ENCODE measurements at places on chromosomes 3 and 15.
A peak's percentile ranks its signal among the peaks of the same experiment; 100 is the strongest.

- DNase-seq = peak; percentile 35
Measured at GRCh38 chr15:90106522-90107117, 4.4 kb upstream of the IDH2 start.

DNA sequence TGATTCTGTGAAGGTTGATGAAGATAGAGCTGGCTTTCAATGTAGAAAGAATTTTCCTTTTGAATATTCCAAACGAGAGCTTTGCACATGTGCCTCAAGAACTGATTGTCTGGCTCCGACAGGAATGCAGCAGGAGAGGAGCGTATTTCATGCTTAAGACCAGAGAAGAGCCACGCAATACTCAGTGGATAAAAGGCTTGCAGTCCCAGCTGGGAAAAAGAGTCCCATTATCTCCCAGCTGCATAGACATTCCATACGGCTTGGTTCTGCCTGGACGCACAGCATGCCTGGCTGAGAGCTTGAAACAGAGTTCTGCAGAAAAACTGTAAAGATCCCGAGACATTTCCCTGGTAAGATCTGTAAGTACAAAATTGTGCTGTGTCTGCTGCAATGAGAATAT lies at the start of gene CNTN6:
Gene CNTN6, plus strand, starts transcription at position 254 of the 400 bp plus-strand sequence. CDS start 54,985 bp downstream, outside the sequence.
- DNase-seq = no peak

DNA sequence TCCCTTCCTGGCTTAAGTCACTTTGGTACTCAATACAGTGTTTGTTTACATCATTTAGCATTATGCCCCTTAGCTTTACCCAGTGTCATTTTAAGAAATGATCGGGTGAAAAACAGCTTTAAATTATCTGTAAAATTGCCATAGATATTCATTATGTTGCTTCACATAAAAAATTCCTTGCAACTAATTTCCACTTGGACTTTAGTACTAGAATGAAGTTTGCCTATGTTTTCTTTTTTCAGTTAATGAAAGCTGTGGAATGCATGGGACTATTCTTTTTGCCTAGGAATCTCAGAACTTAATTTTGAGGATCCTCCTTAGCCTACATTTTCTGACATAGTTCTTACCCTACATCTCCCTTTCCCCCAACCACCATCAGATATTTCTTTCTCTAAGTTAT lies 38.4 kb downstream of the CCNL1 start:
- DNase-seq = no peak

GRCh38 chr3:154095832-154096421 lies 25.3 kb upstream of the ARHGEF26 start:
- no peak for DNase-seq

GRCh38 chr15:33678602-33679001 lies 289.7 kb upstream of the CHRM5 start:
- DNase-seq = no peak

DNA sequence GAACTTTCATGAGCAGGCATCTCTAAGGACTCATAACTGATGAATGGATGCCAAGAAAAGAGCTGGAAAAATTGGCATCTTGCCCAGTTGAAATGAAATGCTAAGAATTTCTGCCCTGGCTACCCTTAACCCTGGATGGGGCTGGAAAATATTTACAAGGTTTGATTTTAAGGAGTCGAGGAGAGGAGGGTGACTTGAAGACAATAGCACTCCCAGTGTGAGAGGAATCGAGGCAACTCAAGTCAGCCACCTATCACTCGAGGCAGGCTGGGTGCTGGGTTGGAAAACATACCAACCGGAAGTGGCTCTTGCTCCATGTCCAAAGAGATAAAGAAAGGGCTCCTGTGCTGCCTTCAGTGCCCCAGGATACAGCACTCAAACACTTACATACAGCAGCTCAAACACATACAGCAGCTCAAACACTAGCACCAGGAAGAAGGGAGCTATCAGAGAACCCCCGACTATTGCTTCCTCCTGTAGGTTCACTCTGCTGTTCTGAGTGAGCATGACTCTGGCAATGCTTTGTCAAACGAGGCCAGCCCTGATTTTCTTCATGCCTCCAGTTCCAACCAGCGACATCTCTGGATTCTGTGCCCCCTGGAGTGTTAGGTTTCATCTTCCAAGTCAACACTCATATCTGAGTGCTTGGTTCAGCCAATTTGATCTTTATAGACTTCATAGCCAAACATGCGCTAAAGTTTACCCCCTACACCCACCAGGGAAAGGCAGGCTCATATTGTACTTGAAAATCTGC lies 4.9 kb downstream of the PRICKLE2 start:
- DNase-seq = peak; percentile 56

DNA sequence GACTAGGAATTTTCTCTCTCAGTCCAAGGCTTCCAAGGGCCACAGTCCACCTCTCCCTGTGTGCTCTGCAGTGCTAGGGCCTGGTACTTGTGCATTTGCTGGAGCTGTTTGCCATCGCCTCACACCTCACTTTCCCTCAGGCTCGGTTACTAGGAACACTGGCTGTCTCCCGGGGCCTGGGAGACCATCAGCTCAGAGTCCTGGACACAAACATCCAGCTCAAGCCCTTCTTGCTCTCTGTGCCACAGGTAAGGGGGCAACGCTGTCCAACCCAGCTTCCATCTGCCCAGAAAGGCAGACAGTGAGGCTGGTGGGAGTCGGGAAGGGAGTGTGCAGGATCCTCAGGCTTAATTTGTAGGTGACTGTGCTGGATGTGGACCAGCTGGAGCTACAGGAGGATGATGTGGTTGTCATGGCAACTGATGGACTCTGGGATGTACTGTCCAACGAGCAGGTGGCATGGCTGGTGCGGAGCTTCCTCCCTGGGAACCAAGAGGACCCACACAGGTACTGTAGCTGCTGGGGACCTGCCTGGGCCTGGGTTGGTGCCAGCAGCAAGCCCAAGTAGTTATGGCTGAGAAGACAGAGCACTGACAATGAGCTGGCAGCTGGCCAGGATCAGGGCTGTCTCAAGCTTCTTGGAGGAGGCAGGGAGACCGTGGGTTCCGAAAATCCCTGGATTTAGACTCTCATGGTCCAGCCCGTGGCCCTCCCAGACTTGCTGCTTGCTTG lies 3.4 kb downstream of the PPM1M start:
- no peak for DNase-seq

DNA sequence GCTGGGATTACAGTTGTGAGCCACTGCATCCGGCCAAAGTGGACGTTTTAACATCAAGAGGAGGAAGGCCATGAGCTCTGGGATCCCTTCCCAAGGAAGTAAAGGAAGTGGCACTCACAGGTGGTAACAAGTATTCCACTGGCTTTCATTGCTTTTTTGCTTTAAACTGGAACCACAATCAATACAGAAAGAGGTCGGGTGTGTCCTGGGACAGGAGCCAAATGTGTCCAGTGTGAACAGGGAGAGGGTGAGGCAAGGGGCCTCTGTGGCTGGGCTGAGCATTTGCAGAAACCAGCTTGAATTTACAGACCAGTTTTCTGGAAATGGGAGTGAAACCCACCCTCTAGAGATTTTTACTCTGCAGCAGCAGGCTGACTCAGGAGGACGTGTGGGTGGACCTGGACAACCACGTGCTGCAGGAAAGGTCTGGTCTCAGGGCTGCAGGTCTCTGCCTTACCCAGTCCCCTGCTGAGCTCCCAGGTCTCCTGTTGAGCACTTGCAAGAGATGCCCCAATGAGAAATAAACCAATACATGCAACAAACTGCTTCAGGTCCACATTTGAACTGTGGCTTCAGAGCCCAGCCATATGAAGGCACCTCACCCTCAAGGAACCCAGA lies 42.8 kb upstream of the TMEM115 start:
- no peak for DNase-seq

DNA sequence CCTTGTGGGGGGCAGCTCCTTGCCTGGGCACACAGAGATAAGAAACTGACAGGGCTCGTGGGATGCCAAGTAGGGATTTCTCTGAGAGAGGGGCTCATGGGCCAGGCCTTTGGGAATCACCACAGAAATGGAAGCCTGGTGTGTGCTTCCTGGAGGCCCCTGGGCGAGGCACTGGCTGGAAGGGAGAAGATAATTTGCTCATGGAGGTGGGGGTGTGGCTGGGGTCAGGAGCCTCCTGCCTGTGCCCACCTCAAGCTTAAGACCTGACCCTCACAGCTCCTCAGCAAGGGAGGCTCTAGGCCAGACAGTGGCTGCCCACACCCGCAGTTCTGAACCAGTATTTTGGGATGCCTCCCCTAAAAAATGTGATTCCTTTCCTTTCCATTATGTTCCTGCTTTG lies 16.9 kb upstream of the CPNE9 start:
- no peak for DNase-seq

DNA sequence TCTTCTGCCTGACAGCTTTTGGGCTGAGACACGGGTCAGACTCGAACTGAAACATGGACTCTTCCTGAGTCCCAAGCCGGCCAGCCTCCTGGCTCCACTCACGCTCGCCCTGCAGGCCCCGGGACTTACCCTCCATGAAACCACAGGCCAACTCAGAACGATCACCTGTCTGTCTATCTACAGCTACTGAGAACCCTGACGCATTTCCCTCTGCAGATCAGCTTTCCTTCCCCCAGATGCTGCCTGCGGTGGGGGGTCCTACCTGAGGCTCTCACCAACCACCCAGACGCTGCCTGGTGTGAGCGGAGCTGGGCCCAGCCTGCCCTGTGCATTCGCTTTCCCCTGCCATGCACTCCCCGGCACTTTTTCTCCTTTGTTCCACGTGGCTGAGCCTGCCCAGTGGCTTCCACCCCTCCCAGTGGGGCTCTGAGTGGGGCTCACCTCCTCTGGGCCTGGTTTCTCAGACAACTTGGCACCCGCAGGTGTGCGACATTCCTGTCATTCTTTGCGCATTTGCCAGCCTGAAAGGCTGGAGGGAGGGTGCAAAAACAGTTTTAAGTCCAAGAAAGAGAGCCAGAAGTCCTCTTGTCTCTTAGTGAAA lies 60.2 kb downstream of the PLXNA1 start:
- no peak for DNase-seq

GRCh38 chr15:80456517-80457492 lies 52.6 kb downstream of the ARNT2 start:
- no peak for DNase-seq

- DNase-seq = peak; percentile 22
Measured at GRCh38 chr3:54970895-54971294, 43.0 kb upstream of the LRTM1 start.

- DNase-seq = no peak
Measured at GRCh38 chr3:194606163-194606562, 27.1 kb downstream of the TMEM44 start.

DNA sequence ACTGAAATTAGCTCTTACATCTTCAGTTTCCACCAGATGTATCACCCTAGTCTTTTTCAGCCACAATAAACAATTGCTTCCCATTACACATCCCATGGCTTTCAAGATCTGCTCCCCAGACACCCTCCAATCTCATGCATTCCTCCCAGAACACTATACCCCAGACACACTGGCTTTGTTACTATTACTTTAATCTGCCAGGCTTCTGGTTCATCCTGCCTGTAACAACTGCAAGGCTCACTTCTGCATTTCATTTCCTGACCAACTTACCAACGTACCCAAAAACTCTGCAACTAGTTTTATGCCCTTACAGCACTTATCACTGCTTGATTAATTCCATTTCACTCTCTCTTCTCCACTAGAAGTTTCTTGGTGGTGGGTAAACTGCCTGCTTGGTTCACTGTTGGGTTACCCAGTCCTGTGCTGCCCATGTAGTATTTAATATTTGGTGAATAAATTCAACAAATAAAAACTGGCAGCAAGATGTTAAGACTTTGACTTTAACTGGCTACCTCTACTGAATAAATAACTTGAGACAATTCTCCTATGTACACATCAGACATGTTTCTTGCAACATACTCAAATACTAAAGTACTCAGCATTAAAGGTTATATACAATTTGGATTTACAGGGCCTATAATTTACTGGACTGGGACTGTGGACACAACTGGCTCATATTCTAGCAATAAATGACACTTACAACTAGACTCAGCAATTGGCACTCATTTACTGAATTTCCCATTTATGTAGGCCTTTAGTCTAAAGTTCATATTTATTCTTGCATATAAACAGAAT lies 2.7 kb downstream of the RPL22L1 start:
- no peak for DNase-seq

- peak; percentile 79 for DNase-seq
Measured at GRCh38 chr15:60392601-60392985, 5.2 kb downstream of the ANXA2 start.

GRCh38 chr15:95152741-95153140 lies 921.4 kb downstream of the MCTP2 start:
- DNase-seq = peak; percentile 34

- peak; percentile 67 for DNase-seq
Measured at GRCh38 chr15:57861815-57862586, 155.5 kb downstream of the POLR2M start.

Measured in HCEC 1CT (cell line).